ENCODE measurements at places on chromosomes 13 and 19. TPM values are rescaled to one million over a fixed set of nuclear protein-coding genes. Genes with fewer than 3 reads are reported as not detected.

SMIM44 gene
- not detected for polyA plus RNA-seq

GTF2F2 gene
- 26.4 TPM for polyA plus RNA-seq

KLF1 gene
- polyA plus RNA-seq = not detected

SIGLEC5 gene
- polyA plus RNA-seq = not detected

LSM4 gene
- 200 TPM for polyA plus RNA-seq

FCER2 gene
- 0.33 TPM for polyA plus RNA-seq

LILRB5 gene
- polyA plus RNA-seq = not detected

DCLK1 gene
- polyA plus RNA-seq = 0.34 TPM

MTUS2 gene
- 0.62 TPM for polyA plus RNA-seq

PLEKHG2 gene
- 12.2 TPM for polyA plus RNA-seq

FFAR3 gene
- polyA plus RNA-seq = not detected

CYP2A7 gene
- not detected for polyA plus RNA-seq

SLC6A16 gene
- polyA plus RNA-seq = 0.40 TPM
